ENCODE measurements at places on chromosomes 3 and 15.

GRCh38 chr15:75758071-75758872 is 45.6 kb upstream of the CSPG4 start:
- peak; percentile 87 for DNase-seq

DNA sequence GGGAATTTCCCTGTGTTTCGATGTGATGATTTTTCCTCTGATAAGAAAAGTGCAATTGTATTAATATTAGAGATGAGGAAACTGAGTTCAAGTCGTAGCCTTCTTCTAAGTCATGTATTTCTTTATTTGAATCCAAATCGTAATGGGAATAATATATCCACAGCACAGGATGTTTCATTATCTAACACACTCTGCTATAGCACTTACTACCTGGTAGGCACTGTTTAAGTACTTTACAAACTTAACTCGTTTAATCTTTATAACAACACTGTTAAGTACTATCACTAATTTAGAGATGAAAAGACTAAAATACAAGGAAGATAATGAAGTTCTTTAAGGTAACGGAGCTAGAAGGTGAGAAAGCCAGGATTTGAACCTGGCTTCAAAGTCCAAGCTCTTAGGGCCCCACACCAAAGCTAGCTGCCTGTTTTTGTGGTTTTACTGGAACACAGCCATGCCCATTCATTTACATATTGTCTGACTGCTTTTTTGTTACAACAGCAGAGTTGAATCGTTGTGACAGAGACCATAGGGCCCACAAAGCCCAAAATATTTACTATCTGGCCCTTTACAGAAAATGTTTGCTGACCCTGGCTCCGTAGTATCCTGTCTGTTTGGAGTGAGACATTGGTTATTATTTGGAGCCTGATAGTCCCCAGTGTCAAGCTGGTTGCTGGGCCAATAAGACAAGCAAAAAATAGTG is 9.6 kb upstream of the ATP13A3 start:
- no peak for DNase-seq

- no peak for DNase-seq
Measured at GRCh38 chr15:29048011-29048410, 162.2 kb downstream of the APBA2 start.

DNA sequence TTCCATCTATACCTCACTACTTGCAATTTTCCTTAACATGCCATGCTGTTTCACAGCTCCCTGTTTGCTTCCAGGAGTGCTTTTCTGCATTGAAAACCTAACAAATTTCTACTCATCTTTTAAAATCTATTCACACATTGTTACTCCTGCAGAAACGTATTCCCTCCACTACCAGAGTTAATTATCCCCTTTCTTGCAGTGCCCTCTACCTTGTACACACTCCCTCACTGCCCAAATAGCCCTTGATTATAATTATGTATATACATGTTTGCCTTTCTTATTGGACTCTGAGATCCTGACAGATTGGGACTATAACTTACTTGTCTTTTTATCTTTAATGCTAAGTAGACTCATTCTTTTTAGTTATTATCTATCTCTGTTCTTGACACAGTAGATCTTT is 325.0 kb downstream of the OXSM start:
- DNase-seq, result no peak

Data from hematopoietic multipotent progenitor cell treated with erythropoietin and hydrocortisone succinate and interleukin-3 and kit ligand, for 15 days (in vitro differentiated cells).